ENCODE measurements at places on chromosomes 12 and 14.

DNA sequence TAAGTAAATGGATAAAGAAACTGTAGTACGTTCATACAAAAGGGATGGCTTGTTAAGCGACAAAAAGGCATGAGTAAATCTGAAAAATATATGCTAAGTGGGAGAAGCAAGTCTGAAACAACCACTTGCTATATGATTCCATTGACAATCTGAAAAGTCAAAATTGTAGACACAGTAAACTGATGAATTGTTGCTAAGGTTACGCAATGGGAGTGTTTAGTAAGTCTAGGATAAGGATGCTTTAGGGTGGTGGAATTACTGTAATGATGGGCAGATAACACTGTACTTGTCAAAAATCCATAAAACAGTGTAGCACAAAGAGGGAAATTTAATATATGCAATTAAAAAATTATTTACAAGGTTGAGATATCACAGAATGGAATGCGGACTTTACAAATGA, 984.9 kb downstream of the FSCB start:
- no peak for DNase-seq

DNA sequence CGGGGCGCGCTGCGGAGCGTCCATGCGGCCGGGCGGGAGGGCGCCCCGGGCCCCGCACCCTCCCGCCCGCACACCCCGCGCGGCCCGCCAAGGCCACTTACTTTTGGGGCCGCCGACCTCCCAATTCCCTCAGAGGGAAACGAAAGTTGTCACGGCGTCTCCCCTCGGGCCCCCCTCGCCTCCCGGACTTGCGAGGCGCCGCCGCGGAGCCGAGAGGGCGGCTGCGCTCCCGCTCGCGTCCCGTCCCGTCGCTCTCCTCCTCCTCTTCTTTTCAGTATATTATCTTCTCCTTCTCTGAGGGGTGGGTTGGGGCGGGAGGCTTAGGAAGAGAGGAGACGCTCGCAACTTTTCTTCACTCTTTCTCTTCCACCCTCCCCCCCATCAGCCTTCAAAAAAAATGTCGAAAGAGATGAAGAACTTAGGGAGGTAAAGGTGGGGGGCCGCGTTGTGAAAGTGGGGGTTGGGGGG, 613 bp downstream of the DUSP16 start:
- DNase-seq: peak; percentile 54

GRCh38 chr12:43760396-43760795, 1.6 kb downstream of the IRAK4 start:
- DNase-seq: no peak

DNA sequence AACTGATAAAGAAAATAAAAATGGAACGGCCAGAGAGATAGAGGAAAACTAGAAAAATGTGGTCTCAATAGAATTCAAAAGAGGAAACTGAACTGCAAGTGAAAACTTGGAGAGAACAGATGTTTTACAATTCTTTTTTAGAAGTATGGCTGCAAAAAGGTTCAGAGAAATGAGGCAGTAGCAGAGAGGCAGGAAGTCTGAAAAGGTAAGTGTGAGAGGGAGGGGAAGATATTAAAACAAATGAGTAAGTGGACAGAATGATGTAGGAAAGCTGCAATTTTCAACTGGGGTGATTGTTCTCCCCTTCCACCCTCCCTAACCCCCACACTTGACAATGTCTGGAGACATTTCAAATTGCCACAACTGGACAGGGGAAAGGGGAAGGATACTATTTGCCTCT, 12.9 kb downstream of the BTBD7 start:
- no peak for DNase-seq

DNA sequence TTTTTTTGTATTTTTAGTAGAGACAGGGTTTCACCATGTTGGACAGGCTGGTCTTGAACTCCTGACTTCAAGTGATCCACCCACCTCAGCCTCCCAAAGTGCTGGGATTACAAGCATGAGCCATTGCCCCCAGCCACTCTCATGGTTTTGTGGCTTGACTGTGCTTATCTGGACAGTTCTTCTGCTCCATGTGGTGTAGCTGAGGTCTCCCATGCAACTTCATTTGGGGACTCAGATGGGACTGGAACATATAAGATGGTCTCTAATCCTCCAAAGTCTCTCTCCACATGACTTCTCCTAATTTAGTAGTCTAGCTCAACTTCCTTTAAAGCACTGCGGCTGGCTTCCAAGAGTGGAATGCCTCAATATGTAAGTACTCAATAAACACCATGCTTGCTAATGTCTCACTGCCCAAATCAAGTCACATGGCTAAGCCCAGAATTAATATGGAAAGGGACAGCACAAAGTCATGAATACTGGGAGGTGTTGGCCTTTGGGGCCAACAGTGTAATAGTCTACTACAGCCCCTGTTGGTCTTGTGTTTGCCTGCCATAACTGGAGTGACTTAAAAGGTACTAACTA, 7.4 kb downstream of the INHBC start:
- DNase-seq: no peak
